ENCODE measurements at places on chromosomes 11 and 22. TPM values are rescaled to one million over a fixed set of nuclear protein-coding genes. Genes with fewer than 3 reads are reported as not detected.

Gene SLC5A4
- 0.33 TPM for total RNA-seq

Gene RIBC2
- 16.7 TPM for total RNA-seq

Gene ACRV1
- not detected for total RNA-seq

Gene DEUP1
- total RNA-seq = 3.1 TPM

Gene GLYATL1
- not detected for total RNA-seq

Gene UPK2
- total RNA-seq = not detected

DNA sequence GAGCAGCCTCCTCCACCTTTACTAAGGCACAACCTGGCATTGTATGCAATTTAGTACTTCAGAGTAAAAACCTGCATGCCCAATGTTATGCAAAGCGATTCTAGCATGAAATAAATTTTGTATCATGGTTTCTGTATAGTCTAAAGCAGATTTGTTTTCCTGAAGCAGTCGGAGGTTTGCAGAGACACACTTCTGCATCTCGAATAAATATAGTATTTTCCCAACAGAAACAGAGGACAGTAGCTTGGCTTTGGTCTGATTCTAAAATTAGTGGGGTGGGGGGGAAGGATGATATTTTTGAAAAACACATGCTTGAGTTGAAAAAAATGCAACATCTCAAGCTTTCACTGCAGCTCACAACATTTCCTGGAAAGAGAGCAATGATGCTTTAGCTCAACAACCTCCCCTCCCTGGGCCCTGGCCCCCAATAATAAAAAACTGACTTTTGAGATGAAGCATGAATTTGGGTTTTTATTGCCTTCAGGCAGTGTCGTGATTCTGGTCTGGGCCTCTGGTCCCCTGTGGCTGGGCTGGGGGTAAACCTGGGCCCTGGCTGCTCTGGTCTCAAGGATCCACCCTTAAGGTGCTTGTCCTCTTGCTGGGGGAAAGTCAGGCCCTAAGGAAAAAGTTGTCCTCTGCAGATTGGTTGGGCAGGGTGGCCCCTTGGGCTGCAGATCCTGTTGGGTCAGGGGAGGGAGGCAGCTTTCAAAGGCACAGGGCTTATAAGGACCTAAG is 48.2 kb downstream of the KCNC1 start:
- no peak overlapping the region for H3K27ac ChIP-seq
- H3K36me3 ChIP-seq = no peaks in the 10 kb centered on the region
- no peak for DNase-seq
- no peak overlapping the region for H3K4me3 ChIP-seq
- no peaks in the 10 kb centered on the region for H3K27me3 ChIP-seq

DNA sequence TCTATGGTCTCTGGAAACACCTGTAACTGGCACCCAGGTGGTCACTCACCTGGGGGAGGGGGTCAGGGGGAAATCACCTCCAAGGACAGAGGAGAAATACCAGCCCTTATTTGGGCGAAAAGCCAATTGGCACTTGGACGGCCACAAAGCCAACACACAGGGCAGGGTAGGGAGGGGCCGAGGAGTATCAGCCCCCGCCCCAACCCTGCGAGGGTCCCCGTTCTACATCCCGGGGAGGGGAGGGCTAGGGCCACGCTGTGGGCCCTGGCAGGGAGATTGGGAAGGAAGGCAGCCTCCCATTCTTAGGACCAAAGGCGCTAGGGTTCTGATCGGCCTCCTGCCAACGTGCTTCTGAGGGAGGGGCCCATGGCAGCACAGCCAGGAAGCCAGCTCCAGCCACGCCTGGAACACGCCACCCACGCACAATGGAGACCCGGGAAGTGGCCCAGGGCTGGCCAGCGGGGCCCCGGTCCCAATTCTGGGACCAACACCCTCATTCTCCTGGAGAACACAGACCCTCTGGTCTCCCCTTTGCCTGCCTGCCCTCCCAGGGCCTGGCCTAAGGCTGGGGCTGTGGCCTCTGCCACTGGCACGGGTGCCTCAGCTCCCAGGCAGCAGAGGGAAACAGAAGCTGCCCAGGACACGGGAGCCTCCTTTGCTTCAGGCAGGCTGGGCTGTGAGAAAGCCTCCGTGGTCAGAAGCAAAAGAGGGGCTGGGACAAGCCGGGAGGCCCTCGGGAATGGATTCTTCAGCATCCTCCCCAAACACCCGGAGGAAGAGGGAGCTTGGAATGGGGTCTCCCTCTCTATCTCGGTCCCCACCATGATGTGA is 7.4 kb downstream of the CBX6 start:
- H3K4me3 ChIP-seq = no peak overlapping the region
- peak overlapping the region; percentile 79 for H3K27ac ChIP-seq
- H3K36me3 ChIP-seq = peaks cover 16% of the 10 kb centered on the region
- H3K4me1 ChIP-seq = peaks cover 33% of the 10 kb centered on the region
- H3K27me3 ChIP-seq = no peaks in the 10 kb centered on the region

- no peaks in the 10 kb centered on the region for H3K36me3 ChIP-seq
- no peak overlapping the region for H3K4me3 ChIP-seq
- DNase-seq = no peak
- H3K27me3 ChIP-seq = no peaks in the 10 kb centered on the region
Measured at GRCh38 chr11:95255251-95256145, 24.5 kb upstream of the SESN3 start.

- H3K4me1 ChIP-seq = no peaks in the 10 kb centered on the region
- no peak overlapping the region for H3K4me3 ChIP-seq
- no peaks in the 10 kb centered on the region for H3K36me3 ChIP-seq
- no peak for DNase-seq
- no peaks in the 10 kb centered on the region for H3K27me3 ChIP-seq
Measured at GRCh38 chr11:106473089-106473722, 395.7 kb downstream of the AASDHPPT start.

GRCh38 chr11:48093795-48094642 is 113.7 kb downstream of the PTPRJ start:
- H3K4me3 ChIP-seq = no peak overlapping the region
- DNase-seq = no peak
- no peaks in the 10 kb centered on the region for H3K36me3 ChIP-seq
- no peak overlapping the region for H3K27ac ChIP-seq
- H3K4me1 ChIP-seq = peaks cover 16% of the 10 kb centered on the region

- no peaks in the 10 kb centered on the region for H3K4me1 ChIP-seq
- no peak for DNase-seq
- no peaks in the 10 kb centered on the region for H3K36me3 ChIP-seq
- no peak overlapping the region for H3K4me3 ChIP-seq
- no peak overlapping the region for H3K27ac ChIP-seq
Measured at GRCh38 chr11:113632981-113633380, 73.1 kb downstream of the TMPRSS5 start.

DNA sequence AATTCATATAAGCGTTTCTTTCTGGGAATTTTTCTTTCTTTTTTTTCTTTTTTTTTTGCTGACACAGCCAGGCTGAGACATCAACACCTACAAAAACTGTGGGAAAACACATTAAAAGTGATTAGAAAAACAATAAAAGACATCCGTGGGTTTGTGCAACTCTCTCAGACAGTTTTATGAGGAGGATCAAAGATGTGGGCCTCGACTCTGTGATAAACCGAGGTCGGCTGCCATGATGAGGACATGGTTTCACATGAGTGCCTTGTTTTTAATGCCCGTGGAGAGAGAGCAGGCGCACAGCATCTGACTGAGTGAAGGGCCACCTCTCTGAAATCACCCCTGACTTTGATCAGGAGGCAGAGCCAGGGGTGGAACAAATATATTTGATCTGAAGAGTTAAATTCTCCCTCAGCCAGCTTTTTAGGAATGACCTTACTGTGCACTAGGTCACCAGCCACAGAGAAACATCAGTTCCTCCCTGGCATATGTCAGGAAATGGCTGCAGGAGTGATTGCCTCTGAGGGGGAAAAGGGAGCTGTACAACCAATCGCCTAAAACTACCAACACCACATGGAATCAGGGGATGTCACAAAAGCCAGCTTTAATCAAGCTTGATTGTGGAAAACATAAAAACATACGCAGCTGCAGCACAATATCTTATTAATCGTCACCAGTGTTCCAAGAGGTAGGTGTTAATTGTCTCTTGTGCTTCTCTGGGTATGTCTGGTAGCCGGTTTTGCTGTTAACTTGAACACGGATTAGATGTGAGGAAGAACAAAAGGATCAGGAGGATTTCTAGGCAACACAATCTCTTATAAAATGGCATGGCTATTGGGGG is 164.7 kb downstream of the MAML2 start:
- DNase-seq = no peak
- H3K4me3 ChIP-seq = no peak overlapping the region
- no peaks in the 10 kb centered on the region for H3K36me3 ChIP-seq
- no peaks in the 10 kb centered on the region for H3K27me3 ChIP-seq

DNA sequence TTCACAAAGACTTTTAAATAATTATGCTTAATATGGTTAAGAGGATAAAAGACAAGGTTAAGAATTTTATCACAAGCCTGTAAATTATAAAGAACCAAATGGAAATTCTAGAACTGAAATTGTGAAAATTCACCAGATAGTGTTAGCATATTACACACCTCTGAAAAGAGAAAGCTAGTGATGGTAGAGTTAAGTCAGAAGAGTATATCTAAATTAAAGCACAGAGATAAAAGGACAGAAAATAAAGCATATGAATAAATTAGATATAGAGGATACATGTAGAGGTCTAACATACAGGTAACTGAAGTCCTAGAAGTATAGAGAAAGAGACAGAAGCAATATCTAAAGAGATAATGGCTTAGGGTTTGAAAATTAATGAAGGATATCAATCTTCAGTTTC is 4.2 kb upstream of the CLTCL1 start:
- no peak overlapping the region for H3K4me3 ChIP-seq
- no peak overlapping the region for H3K27ac ChIP-seq
- no peaks in the 10 kb centered on the region for H3K27me3 ChIP-seq
- H3K4me1 ChIP-seq = peaks cover 18% of the 10 kb centered on the region
- no peaks in the 10 kb centered on the region for H3K36me3 ChIP-seq
- no peak for DNase-seq

- H3K27me3 ChIP-seq = no peaks in the 10 kb centered on the region
Measured at GRCh38 chr11:24779791-24780190, 282.9 kb downstream of the LUZP2 start.

GRCh38 chr11:95375886-95376285 is 144.9 kb upstream of the SESN3 start:
- DNase-seq = no peak
- H3K4me3 ChIP-seq = no peak overlapping the region
- H3K36me3 ChIP-seq = no peaks in the 10 kb centered on the region
- H3K4me1 ChIP-seq = no peaks in the 10 kb centered on the region
- H3K27ac ChIP-seq = no peak overlapping the region
- H3K27me3 ChIP-seq = no peaks in the 10 kb centered on the region

DNA sequence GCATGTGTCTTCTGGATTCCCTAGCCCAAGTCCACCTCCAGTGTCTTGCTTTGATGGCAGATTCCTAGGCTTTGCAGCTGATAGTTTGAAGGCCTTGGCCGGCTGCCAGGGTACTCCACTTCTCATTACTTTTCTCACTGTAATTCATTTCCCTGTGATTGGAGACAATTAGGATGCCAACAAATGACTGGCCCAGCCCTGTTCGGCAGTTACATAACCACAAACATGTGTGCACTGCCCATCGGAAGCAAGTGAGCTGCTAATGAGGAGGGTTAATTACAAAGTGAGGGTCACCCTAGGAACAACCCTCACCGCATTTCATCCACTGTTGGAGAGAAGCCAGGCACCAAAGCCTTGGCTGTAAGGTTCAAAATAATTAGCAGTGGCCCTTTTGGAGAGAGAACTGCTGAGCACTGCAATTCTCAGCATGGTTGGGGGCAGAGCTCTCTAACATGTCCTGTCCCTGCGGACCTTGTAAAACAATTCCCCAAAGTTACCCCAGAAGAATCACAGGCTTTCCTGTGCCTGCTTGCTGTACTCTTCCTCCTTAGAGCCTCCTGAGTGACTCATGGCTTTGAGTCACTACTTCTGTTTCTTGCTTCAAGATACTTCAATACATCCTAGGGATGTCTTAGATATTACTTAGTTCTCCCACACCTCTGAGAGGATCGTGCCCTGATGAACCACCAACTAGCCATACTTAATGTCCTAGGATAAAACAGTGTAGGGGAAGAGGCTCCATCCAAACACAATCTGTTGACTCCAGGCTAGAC is 109.7 kb upstream of the GALNT18 start:
- H3K36me3 ChIP-seq = no peaks in the 10 kb centered on the region
- H3K27ac ChIP-seq = no peak overlapping the region
- no peaks in the 10 kb centered on the region for H3K27me3 ChIP-seq
- H3K4me3 ChIP-seq = no peak overlapping the region

- H3K27me3 ChIP-seq = no peaks in the 10 kb centered on the region
- H3K36me3 ChIP-seq = no peaks in the 10 kb centered on the region
- H3K4me1 ChIP-seq = peaks cover 12% of the 10 kb centered on the region
- no peak overlapping the region for H3K4me3 ChIP-seq
- H3K27ac ChIP-seq = no peak overlapping the region
Measured at GRCh38 chr22:29946220-29946619, 63.2 kb downstream of the MTMR3 start.

DNA sequence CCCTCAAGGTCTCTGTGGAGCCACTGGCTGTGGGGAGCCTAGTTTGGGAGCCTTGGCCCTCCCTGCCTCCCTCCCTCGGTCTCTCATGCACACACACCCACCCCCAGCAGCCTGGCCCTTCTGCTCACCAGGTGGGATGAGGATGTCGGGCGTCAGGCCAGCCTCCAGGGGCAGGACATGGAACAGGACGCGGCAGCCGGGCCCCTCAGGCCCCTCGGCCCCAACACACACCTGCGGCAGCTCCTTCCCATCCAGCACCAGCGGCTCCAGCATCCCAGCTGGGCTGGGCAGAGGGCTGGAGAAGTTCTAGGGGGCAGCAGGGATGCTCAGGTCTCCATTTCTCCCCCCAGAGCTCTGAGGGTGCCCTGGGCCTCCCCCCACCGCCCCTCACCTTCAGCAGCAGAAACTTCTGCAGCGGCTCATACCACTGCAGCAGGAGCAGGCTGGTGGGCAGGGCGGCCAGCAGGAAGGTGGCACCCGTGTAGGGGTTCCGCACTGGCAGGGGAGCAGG is 11.2 kb downstream of the MAP4K2 start:
- no peaks in the 10 kb centered on the region for H3K27me3 ChIP-seq
- H3K36me3 ChIP-seq = peaks cover 64% of the 10 kb centered on the region
- peak; percentile 64 for DNase-seq
- H3K4me1 ChIP-seq = peaks cover 13% of the 10 kb centered on the region
- H3K4me3 ChIP-seq = no peak overlapping the region

DNA sequence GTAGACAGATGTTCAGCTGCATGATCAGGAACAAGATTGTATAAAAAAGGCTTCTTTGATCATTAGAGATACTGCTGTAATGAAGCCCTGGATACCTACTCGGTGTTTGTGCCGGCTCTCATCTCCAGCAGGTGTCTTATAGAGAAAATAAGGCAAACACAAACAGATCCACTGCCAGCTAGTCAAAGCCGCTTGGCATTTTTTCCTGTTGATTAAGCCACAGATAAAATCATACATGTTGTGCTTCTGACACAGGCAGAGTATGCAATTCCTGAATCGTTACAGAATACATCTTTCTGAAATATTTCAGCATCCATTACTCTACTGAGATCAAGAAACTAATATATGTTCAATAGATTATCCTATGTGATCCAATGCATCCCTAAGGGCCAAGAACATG is 206.9 kb downstream of the CADM1 start:
- no peaks in the 10 kb centered on the region for H3K4me1 ChIP-seq
- H3K27me3 ChIP-seq = no peaks in the 10 kb centered on the region
- no peaks in the 10 kb centered on the region for H3K36me3 ChIP-seq
- H3K4me3 ChIP-seq = no peak overlapping the region
- DNase-seq = no peak

- DNase-seq = no peak
- no peaks in the 10 kb centered on the region for H3K4me1 ChIP-seq
- H3K4me3 ChIP-seq = no peak overlapping the region
- H3K27me3 ChIP-seq = no peaks in the 10 kb centered on the region
- no peaks in the 10 kb centered on the region for H3K36me3 ChIP-seq
- H3K27ac ChIP-seq = no peak overlapping the region
Measured at GRCh38 chr11:91998481-91998880, 226.1 kb upstream of the FAT3 start.

Measured in upper lobe of left lung (tissue), 6 donors.